ENCODE measurements at places on chromosomes 16 and 17.

DNA sequence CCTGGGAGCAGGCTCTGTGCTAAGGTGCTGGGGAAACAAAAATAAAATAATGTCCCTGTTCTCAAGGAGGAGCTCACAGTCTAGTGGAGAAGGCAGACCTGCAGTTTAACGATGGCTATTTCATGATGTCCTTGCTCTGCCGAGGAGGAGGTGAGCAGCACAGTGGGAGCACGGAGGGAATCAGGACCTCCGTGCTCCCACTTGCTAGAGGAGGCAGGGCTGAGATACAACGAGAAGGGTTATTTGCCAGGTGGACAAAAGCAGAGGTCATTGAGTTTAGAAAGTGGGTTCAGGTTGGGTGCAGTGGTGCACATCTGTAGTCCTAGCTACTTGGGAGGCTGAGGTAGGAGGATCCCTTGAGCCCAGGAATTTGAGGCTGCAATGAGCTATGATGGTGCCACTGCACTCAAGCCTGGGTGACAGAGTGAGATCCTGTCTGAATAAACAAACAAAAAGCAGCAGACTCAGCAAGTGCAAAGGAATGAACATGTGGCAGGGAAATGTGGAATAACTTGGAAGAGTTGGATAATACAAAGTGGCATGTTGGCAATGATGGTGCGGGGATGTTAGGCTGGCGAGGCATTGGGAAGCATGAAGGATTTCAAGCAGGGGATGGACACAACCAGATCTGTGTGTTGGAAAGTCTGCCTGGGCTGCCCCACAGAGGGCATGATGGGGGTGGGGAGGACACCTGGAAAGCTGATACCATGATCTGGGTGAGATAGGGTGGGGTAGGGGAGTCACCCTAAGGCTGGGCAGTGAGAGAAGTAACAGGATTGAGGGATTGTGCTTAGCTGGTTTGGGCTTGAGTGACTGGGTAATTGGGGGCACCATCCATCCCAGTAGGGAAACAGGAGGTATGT is 12.8 kb upstream of the TNS4 start:
- no peak for DNase-seq

DNA sequence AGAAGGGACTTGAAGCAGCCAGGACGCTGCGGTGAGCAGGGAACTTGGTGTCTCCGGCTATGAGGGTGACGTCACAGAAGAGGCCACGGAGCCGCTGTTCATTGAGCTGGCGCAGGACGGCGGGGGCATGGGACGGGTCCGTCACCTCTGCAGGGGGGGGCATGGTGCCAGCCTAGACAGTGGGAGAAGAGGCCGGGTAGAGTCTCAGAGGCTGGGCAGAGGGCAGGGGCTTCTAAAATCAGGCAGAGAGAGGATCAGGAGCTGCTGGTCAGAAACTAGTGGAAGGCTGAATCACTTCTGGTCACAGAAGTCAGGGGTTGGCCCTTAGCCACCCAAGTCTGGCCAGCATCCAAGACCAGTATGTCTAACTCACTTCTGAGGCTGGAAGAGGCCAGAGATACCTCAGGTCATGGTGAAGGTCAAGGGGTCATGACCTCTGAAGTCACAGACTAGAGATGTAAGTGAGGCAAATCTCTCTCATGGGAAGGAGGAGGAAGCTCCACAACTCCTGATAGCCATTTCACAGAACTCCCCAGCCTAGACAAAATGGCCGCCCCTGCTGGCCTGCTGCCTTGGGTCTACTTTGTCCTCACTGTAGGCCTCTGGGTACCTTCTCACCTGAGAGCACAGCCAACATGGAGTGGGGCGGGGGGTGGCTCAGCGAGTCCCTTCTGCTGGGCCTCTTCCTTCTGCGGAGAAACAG is 12.6 kb downstream of the ZBTB4 start:
- no peak for DNase-seq

DNA sequence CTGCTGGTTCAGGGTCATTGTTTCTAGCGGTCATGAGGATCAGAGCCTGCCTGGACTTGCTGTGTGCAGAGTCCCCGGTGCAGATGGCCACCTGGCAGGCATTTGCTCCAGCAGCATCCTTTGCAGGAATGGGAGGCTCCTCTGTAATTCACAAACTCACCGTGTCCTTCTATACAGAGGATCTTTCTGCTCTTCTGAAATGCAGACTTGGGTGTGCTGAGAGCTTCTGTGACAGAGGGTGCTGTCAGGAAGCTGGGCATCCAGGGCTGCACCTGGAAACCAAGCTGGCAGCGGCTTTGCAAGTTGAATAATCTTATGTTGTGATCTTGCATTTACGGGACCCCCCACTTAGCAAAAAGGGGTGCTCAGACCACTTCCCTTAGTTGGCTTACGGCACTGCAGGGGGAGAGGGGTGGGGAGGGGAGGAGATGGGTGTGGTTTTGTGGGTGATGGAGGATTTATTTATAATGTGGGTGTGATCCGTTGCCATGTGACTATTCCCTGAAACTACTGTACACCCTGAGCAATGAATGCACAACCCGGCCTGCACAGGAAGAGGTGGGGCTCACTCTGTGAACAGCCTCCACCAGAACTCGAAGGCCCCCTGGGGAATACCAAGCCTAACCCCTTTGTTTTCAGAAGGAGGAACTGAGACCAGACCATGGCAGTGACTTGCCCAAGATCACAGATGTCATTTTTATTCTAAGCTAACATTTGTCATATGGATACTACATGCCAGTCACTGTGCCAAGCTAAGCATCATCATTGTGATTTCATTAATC is 178.3 kb downstream of the PRKCB start:
- DNase-seq, result peak; percentile 60

DNA sequence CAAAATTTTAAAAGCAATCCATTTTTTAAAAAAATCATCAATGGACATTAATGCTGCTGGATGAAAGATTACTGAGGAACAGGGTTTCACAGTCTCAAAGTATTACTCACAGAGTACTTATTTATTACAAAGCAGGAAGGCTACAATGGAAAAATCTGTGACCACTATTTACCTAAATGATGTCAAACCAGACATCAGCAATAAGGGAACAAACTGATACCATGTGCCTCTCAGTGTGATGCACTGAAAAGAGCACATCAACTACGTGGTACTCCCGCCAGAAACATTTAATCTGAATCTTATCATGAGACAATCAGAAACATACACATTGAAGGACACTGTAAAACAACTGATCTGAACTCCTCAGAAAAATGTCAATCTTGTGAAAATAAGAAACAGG is 124.2 kb downstream of the PARN start:
- no peak for DNase-seq

DNA sequence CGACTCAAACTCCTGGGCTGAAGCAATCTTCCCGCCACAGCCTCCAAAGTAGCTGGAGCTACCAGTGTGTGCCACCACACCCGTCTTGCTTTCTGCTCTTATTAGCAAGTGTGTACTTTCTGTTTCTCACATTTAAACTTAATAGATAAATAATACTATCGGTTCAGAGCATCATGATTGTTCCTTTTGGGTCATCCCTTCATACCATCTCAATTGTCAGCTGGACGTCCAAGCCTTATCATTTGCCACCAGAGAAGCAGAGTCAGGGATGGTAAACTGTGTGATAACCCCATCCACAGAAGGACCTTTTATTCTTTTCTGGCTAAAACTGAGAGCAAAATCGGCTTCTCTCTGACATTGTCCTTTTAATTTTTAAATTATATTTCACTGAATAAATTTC is 279.8 kb upstream of the GOT2 start:
- DNase-seq, result no peak

DNA sequence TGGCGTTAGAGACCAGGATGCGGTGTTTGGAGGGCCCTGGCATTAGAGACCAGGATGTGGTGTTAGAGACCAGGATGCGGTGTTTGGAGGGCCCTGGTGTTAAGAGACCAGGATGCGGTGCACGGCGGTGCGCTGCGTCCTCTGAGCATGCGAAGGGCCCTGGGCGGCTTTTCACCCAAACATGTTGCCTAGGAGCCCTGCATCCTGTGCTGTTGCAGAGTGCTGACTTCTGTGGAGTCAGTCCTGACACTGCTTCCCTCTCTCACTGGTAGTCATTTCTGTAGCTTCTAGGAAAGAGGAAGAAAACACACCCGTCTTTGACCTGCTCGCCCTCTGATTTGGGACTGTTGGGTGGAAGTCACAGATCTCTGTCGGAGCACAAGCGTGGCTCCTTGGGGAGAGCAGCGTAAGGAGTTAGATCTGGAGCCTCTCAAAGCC is 141.2 kb downstream of the LAT start:
- peak; percentile 48 for DNase-seq

DNA sequence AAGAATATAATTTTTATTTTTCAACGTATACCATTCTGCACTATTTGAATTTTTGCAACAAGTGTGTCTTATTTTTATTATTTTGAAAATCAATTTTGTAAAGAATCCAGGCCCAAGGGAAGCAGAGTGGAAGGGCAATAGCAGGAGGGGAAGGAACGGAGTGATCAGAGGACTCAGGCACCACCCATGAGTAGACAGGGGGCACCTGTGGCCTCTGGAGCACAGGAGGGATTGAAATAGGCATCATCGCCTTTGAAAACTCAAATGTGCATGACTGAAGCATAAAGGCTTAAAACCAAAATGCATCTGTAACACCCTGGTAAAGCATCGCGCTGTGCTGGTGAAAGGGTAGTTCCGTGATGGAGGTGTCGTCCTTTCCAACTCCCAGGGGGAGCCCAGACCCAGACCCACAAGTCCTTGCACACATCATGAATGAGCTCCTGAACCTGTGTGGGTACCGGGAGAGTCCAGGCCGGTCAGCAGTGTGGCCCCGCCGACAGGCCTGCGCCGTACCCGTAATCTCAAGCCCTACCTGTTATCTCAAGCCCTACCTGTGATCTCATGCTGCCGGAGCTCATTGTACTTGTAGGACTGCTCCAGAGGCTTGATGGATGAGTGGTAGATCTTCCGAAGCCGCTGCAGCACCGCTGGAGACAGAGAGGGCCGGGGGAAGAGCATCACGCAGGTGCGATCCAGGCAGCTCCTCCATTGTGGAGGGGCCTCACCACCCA is 39.1 kb downstream of the SRL start:
- no peak for DNase-seq

DNA sequence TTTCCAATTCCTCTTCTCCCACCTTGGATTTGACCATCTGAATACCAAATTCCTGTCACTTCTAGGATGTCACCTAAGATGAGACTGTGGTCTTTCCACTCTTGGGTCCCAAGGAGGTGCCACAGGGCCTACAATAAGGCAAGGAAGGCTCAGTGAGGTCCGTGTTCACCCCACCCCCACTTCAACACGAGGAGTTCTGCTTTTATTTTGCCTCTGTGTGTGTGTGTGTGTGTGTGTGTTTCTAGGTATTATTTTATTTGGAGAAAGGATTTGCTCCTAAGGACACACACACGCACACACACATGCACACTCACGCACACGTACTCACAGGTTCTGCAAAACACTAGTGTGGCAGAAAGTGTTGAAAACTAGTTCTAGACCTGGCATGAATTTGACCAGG is 24.5 kb upstream of the PHOSPHO1 start:
- DNase-seq, result no peak

GRCh38 chr17:46151762-46152161 is 41.5 kb downstream of the KANSL1 start:
- no peak for DNase-seq

DNA sequence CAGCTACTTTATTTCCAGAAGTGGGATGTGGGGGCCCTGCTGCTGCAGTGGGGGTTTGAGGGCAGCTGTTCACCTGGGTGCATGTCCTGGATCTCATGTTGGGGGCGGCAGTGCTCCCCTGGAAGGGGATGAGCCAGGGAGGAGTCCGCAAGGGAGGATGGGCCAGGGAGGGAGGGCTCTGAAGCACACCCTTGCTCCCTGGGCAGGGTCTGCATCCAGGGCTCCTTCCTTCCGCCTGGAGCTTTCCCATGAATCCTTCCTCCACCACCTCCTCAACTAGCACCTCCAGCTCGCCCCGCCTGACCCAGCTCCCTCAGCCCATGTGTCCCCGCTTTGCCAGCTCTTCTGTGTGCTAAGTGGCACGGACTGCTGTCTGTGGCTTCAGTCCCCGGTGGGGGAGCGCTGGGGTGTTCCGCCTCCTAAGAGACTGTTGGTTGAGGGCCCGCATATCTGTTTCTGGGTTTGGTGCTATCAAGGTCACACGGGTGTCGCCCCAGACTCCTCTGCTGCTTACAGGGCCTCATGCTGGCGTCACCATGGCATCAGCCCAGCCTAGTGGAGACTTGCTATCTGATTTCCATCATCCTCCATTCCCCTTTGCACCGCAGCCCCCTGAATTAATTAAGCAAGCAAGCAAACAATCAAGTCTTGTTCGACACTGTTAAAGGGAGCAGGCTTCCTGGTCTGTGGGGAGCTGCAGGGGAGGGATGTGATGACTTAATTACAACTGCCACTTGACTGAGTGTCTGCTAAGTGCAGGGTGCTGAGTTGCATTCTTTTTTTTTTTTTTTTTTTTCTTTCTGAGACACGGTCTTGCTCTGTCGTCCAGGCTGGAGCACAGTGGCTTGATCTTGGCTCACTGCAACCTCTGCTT is 71.8 kb downstream of the PRKCA start:
- DNase-seq, result peak; percentile 26

Measured in activated gamma-delta T cell treated with Interleukin-2 at 50 U/mL for 16 hours (primary cell).